ENCODE measurements at places on chromosomes 3 and 15.

- DNase-seq = peak; percentile 31
These were observed 119.8 kb downstream of the ADCY5 start for GRCh38 chr3:123328851-123329635.

DNA sequence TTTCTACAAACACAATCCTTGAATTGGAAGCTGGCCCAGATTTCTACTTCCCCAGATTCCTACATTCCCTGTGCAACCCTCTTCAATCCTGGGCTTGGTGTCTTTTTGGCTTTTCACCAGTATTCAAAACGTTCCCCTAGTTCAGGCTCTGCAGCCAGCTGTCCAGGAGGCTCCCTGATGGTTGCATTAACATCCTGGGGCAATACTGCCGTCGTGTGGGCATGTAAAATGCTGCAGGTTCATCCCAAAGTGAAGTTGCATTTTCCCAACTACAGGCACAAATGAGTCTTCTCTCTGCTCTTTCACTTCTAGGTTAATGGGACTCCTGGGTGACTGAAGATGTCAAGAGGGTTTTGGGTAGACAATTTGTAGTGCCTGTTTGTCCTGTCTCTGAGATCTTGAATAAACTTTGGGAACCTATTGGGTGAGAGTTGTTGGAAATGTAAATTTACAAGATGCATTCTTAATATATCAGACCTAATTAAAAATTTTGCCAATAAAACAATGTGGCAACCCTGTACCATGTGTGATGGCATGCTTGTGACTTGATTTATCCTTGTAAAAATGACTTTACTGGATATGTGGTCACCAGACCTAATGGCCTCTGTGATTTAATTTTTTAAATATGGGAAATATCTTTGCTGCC is 28.6 kb downstream of the SOX14 start:
- DNase-seq = no peak

DNA sequence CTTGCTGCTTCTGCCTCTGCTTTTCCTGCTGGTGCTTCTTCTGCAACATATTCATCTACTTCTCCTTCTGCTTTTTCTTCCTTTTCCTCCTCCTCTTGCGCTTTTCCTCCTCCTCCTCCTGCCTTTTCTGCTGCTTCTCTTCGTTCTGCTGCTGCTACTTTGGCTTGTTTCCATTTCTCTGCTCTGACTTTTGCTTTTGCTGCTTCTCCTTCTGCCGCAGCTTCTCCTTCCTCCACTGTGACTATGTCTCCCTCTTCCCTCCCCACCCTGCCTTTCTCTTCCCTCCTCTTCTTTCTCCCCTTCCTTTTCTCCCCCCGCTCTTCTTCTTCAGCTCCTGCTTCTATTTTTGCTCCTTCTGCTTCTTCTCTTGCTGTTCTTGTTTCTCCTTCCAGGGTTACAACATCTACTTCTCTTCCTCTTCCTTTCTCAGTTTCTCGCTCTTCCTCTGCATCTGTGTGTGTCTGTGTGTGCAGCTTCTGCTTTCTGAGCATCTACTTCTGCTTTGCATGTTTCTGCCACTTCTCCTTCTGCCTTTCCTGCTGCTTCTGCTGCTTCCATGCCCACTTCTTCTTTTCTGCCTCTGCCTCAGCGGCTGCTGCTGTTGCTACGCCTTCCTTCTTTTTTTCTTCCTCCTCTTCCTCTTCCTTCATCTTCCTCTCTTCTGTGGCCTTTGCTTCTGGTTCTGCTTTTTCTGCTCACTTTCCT is 51.4 kb downstream of the FAM43A start:
- no peak for DNase-seq

DNA sequence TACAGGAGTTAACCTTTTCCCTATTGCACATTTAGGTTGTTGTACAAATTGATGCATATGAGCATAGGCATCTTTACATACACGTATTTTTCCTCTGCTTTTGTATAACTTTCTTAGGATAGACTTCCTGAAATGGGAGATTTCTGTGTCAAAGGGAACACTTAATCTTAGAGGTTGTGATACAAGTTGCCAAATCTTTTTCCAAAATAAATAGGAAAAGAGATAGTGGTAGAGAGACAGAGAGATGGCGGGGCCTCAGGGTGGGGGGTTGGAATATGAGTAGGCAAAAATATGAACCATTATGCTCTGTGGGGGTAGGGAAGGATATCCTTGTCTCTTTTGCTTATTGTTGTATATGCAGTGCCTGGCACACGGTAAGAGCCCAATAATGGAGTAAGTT is 70.7 kb upstream of the UBE2E1 start:
- no peak for DNase-seq

DNA sequence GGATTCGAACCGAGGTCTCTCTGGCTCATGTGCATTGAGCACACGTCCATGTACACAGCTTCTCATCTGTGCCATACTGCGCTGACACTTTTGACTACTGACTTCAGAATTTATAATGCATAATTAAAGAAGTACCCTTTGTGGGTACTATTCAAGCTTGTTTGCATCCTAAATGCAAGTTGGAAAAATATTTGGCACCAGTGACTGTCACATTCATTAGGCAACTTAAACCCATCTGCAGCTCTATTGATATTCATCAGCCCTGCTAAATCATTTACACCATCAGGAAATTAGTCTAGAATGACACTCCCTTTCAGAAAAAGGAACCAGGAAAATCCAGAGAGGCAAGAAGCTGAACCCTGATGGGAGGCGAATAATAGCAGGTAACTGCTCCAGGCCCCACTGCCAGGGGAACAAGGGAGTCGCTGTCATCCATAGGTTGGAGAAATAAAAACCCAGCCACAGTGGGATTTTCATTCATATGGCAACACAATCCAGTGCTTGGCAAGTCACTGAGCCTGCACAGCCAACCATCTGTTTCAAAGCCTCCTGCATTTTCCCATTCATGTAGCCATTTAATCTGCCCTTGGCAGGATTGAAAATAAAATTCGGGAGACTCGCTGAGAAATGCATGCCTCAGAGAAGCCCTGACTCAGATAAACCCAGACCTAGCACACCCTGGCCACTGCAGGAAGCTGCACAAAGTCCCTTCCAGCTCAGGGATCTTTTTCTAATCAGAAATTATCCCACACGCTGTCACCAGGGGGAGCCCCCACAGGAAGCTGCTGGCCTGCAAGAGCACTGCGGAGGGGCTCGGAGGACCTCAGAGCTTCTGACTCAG is 103.0 kb upstream of the VEPH1 start:
- DNase-seq = peak; percentile 50

- no peak for DNase-seq
These were observed 230.6 kb downstream of the MECOM start for GRCh38 chr3:169432708-169433432.

- DNase-seq = no peak
These were observed 7.6 kb downstream of the IL17RD start for GRCh38 chr3:57157545-57157944.

DNA sequence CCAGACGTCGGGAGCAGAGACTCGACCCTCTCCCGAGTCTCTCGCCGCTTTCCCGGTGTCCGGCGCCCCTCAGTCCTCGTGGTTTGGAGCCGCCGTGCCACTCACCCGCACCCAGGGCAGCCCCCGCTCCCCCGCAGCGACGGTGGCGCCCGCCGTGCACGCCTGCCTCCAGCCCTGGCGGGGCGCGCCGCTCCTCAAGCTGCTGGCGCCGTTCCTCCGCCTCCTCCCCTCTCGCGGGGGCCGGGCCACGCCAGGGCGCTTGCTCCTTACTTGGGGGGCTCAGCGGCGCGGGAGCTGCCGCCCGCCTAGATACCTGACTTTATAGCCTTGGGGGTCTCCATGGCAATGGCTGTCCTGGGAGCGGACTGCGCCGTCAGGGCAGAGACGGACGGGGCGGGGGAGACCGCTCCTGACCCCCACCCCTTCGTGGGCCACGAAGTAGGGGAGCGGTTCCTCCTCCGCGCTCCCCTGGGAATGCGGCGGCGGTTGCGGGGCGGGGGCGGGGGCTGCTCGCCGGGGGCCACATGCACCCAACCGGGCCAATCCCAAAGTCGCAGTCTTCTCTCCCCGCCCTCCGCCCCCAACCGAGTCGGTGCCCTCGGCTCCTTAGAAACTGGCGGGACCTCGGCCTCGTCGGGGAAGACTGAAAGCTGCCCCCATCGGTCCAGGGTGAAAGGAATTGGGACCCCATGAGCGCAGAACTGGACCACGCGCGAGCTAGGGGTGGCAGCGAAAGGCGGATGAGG is at the start of gene ANKRD63:
Gene ANKRD63 (minus strand): TSS at position 196 of the 746 bp plus-strand sequence. CDS start 478 bp downstream, outside the sequence.
- no peak for DNase-seq

GRCh38 chr3:172084871-172085556 is 45.6 kb downstream of the FNDC3B start:
- DNase-seq = no peak

DNA sequence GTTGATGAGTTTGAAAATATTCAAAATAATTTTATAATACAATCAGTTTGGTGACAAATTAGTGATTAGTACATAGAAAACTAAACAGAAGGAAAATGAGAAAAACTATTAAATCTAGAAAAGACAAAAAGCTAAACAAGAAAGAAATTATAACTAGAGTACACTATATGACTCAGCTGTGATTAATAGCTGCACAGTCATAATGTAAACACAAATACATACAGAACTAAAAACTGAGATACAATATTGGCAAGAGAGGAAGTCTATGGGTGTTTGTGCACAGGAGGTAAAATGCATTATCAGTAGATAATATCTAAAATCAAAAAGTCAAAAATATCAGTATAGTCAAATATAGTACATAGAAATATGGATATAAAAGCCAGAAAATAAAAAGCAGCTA is 80.7 kb upstream of the PCSK6 start:
- no peak for DNase-seq

- DNase-seq = no peak
These were observed 24.1 kb downstream of the CSTA start for GRCh38 chr3:122349171-122349570.

- DNase-seq = no peak
These were observed 44.4 kb upstream of the TNFAIP8L3 start for GRCh38 chr15:51139091-51139490.

DNA sequence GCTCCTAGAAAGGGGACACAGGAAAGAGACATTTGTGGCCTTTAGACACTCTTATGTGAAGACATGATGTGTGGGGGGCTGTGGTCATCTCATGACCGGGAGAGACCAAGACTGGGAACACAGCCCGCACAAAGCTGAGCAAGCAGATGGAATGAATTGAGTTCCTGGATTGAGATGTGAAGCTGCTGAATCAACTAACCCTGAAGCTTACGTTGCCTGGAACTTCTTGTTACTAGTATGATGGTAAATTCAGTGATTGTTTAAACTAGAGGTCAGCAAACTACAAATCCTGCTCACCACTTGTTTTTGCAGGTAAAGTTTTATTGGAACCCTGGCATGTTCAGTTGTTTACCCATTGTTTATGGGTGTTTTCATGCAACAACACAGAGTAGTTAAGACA is 83.4 kb upstream of the BHLHE40 start:
- no peak for DNase-seq
